CD8-positive, alpha-beta T cell (primary cell): ENCODE measurements at places on chromosomes 6 and 20. TPM values are rescaled to one million over a fixed set of nuclear protein-coding genes. Genes with fewer than 3 reads are reported as not detected.

DNA sequence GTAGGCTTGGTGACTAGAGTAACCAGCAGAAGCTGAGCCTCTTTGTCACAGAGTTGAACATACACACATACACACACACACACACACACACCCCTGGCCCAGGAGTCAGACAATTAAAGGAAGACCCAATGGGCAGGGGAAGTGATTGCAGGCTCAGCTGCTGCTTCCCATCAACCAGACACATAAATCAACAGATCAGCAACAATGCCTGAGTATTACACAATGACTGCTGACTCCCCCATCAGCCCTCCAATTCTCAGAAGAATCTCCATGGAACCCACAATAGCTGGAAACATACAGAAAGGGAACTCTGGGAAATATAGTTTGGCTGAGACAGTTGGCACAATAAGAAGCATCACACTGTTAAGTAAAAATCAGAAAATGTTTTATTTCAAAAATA is 270.4 kb upstream of the PLCB4 start:
- no peak for DNase-seq

DNA sequence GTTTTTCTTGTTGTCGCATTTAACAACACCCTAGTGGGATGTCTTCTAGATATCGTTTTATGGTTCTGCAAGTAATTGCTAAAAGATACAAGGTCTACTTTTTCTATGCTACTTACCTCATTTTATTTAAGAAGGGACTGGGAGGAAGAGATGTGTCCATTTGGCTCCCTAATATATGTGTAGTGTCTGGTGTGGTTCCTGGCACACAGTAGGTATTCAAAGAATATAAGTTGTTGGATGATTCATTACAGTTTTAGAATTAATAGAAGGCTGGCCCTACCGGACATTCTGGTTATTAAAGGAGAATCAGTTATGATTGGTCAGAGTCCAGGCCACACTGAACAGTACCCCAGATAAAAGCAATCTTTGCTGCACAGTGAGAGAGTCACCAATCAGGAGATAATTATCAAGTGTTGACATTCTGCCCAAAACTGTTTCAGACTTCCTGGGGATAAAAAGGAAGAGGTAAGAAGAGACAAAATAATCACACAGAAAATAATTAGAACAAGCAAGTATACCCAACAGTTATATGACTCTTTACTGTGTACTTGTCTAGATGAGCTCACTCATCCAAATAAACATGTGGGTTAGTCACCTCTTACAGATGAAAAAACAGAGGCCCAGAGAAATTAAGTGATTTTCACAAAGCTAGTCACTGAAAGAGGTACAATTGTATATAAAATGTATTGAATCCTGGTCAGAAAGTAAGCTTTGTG is 7.0 kb downstream of the TMEM244 start:
- DNase-seq, result no peak

SCRT2 gene
- not detected for total RNA-seq

METTL24 gene
- total RNA-seq, result 0.33 TPM
